Stimulated activated CD4-positive, alpha-beta T cell treated with anti-CD3 and anti-CD28 coated beads, Interleukin-4, amount 100 ng/mL, for 4 hours (primary cell): ENCODE measurements at places on chromosomes 16 and 17.

- no peak for DNase-seq
These were observed 45.6 kb downstream of the ANKRD11 start for GRCh38 chr16:89444728-89445127.

- DNase-seq: no peak
These were observed 12.6 kb upstream of the EIF1 start for GRCh38 chr17:41676058-41676419.

GRCh38 chr16:85998171-85998867 is 99.4 kb downstream of the IRF8 start:
- DNase-seq: no peak

GRCh38 chr16:67932462-67932840 is 789 bp upstream of the CTRL start:
- no peak for DNase-seq

- no peak for DNase-seq
These were observed 170.3 kb downstream of the SLC39A11 start for GRCh38 chr17:72922219-72922618.

GRCh38 chr17:8447799-8448198 is 12.1 kb downstream of the NDEL1 start:
- no peak for DNase-seq

- DNase-seq: no peak
These were observed 301.8 kb downstream of the IRF8 start for GRCh38 chr16:86200722-86201121.

DNA sequence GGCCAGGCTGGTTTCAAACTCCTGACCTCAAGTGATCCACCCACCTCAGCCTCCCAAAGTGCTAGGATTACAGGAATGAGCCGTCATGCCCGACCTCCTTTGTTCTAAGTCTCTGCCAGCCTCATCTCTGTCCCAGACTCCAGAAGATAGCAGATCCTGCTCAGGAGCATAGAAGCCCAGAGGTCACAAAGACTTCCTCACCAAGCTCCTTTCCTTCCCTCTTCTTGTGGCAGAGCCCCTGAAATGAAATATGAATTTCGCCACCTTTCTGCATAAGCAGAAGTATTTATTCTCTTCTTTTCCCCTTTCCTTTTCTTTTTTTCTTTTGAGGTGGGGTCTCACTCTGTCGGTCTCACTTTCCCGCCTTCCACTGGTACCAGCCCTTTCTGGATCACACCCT is 11.5 kb upstream of the PIPOX start:
- no peak for DNase-seq

DNA sequence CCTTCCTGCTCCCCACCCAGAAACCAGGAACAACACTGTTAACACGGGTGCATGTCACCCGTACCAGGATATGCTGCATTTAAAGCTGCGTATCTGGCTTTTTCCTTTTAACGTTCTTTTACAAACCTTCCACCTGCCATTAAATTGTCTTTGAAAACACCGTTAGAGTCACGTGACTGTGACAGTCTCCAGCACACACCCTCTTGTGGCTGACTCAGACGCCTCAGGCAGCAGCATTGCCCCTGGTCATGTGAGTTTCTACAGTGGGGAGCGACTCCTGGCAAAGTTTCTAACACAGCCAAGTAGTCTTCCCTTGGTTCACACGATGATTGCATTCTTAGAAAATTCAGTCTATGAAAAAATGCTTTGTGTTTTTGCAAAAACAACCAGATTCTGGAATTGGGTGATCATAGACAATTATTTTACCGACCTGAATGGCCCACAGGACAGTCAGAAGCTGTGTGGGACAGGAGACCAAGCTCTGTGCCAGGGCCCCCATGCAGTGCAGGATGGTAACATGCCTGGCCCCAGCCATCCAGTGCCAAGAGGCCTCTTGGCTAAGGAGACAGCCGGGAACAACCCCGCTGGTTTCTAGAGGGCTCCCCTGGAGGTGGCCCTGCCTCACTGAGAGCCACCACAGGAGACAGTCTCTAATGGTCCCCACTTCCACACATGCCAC is 199.1 kb downstream of the KATNIP start:
- peak; percentile 30 for DNase-seq

DNA sequence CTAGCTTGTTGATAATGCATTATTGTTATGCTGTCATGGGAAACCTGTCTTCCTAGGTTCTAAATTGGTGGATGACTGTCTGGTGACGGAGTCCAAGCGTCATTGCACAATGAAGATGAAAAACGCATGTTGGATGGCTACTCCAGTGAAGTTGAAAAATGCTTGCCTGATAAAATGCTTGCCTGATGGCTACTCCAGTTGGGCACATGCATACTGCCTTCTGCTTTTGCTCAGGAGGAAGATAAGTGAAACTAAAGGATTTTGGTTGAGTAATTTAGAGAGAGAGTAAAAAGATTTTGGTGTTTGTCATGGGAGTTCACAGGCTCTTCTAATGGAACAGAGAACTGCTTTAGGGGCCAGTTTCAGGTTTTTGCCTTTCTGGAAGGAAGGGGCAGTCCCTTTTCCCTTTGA is 118.6 kb downstream of the PRKCA start:
- no peak for DNase-seq

DNA sequence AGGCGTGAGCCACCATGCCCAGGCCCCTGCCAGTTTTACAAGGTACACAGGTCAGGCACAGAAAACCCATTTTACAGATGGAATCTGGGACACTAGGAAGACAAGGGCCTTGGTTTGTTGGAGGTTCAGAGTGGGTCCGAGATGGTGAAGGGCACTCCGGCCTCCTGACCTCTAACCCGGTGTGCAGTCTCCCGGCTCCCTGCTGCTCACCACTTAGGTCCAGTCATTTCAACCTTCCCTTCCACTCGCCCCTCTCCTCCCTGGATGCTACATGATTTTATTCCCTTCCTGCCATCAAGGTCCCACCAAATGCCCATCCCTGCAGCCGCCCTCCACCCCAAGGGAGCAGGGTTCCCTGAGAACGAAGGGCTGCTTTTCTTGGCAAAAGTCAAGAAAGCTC is 8.7 kb downstream of the ITGAX start:
- no peak for DNase-seq

GRCh38 chr17:4482338-4483011 is 16.2 kb upstream of the SPNS2 start:
- DNase-seq: no peak

- peak; percentile 62 for DNase-seq
These were observed 70.8 kb downstream of the ABR start for GRCh38 chr17:1108765-1109605.

DNA sequence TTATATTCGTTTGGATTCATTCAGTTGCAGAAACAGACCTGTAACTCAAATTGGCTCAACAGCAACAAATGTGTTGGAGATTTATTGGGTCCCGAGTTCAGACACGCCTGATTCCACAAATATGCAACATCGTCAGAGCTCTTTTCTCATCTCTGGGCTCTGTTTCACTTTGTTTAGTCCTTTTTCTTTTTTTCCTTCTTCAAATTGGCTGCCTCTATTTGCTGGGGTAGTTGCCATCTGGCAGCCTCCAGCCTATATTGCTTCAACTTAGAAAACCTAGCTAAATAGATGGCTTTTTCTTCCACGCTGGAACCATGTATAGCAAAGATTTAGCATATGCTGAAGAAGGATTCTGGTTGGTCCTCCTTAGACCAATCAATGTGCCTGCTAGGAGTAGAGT is 398.5 kb downstream of the RBFOX1 start:
- no peak for DNase-seq

DNA sequence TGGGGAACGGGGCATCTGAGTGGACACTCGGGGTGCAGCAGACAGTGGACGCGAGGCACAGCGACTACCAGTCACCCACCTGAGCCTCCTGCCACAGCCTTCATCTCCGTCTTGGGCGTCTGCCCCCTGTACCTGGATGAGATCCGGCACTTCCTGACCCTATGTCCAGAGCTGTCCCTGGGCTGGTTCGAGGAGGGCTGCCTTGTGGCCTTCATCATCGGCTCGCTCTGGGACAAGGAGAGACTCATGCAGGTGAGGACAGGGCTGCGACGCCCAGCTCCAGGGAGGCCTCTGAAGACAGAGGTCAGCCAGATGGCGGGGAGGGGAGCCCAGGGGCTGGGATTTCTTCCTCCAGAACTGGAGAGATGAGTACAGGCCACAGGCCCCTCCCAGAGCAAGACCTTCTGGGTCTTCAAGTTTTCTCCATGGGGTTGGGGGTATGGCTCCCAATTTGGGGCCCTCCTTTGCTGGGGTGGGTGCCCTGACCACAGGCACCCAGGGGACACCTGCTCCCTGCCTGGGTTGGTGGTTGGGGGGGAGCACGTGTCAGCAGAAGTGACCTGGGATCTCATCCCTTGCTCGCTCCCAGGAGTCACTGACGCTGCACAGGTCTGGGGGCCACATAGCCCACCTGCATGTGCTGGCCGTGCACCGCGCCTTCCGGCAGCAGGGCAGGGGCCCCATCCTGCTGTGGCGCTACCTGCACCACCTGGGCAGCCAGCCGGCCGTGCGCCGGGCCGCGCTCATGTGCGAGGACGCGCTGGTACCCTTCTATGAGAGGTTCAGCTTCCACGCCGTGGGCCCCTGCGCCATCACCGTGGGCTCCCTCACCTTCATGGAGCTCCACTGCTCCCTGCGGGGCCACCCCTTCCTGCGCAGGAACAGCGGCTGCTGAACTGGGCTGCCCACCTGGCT is 1.9 kb downstream of the AANAT start:
- DNase-seq: no peak

GRCh38 chr16:53631236-53632025 is 72.2 kb downstream of the RPGRIP1L start:
- DNase-seq: no peak

GRCh38 chr16:21598206-21598605 is 1.2 kb upstream of the METTL9 start:
- DNase-seq: no peak

DNA sequence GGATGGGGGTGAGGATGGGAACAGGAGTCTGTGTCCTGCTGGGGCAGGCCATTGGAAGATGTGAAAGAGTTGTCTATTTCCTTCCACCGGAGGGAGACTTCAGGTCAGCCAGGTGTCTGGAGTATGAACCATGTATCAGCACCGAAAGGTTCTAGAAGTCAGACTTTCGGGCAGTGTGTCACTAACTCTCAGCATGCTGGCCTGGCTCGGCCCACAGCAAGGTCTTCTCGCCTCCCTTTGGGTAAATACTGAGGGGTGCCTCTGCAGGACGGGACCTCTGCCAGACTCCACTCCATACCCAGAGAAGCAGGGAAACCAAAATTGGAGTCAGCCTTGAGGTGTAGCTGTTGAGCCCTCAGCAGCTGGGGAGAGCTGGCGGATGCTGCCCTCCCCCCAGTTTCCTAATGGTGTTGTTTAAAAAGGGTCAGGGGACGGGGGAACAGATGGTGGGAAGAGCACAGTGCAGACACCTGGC is 507 bp downstream of the CIITA start:
- no peak for DNase-seq

DNA sequence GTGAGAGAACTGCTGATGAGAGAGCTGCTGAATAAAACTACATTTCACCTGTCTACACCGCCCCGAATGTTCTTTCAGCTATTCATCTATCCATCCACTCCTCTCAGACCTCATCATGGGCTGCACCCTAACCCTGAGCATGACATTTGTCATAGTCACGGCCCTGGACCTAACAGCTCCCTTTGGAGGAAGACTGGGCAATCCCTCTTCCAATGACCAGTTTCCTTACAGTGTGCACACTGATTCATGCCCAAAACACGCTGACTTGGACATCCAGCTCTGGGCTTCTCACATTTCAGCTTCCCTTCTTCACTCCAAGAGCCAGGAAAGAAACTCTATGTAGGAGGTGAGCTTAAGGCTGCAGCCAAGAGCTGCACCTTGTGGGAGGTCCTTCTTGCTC is 41.8 kb upstream of the ARL4D start:
- DNase-seq: no peak

DNA sequence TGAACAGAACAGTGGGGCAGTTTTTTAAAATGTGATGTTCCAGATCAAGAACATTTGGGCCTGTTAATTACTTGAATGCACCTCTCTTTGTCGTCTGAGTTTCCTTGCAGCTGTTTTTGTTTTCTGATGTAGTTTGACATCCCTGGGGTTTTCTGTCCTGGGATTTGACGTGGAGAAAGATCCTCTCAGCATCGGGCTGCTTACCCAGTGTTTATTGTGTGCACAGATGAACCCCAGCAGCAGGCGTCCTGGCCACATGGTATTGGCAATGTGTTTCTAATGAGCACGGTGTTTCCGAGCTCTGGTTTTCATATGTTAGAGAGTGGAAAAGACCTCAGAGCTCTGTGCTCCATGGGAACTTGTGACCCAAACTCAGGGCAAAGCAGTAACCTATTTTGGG is 191.1 kb upstream of the IRX3 start:
- DNase-seq: no peak

DNA sequence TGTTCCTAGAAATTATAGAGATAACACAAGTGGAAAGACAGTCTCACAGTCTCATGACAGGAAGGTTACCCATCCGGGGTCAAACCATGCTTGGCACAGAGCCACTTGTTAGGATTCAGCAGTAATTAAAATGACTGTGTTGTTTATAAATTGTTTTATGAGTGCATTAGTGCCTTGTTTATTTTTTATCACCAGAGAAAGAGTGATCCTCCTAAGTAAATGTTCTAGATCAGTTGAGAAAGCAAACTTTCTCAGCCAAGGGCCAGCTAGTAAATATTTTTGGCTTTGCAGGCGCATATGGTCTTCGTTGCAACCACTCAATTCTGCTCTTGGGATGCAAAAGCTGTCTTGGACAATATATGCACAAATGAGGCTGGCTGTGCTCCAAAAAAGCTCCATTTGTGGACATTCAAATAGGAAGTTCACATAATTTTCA is 253.9 kb upstream of the CACNG5 start:
- no peak for DNase-seq

DNA sequence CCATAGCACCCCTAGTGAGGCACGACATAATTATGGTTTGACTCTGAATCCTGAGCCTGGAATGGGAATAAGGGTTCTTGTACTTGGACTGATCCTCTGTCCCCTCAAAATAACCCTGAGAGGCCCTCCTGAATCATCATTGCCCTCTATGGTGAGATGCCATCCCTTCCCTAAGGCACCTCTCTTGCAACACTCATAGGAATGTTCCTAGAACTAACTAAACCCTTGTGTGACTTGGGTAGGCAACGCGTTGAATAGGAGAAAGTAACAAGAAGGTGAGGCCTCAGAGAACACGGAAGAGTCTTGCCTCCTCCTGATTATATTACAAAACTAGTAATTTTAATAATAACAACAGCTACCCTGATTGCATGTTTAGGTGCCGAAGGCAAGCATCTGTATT is 189.1 kb upstream of the ANKFN1 start:
- no peak for DNase-seq

GRCh38 chr17:33521784-33522183 is 228.7 kb upstream of the ASIC2 start:
- DNase-seq: no peak

DNA sequence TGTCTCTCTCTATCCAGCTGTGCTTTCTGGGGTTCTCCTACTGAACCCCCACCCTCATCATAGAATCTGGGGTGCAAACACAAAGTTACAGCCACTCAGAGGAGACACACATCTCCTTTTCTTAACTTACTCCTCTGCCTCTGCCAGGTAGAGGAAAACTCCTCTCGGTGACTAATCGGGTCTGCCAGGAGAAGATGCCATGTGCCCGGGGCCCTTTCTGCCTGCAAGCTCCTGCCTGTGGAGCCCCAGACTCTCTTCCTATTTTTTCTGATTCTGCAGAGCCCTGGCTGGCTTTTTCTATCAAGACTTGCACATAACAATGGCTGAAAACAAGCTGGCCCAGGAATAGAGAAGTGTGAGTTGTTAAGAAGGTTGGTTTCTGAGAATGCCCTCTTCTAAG is 10.4 kb downstream of the SLC6A4 start:
- no peak for DNase-seq
